GM23248 (cell line): ENCODE measurements at places on chromosomes 12 and 14. TPM values are rescaled to one million over a fixed set of nuclear protein-coding genes. Genes with fewer than 3 reads are reported as not detected.

KERA gene
- total RNA-seq, result not detected in 2 replicates

NKX2-1 gene
- not detected in 2 replicates for total RNA-seq

HOXC10 gene
- total RNA-seq, result not detected in 2 replicates

TEDC1 gene
- 8.7 and 9.8 TPM in 2 replicates for total RNA-seq

HRK gene
- total RNA-seq, result not detected in 2 replicates

TMEM132D gene
- not detected in 2 replicates for total RNA-seq

CALM1 gene
- 281 and 307 TPM in 2 replicates for total RNA-seq

BAZ2A gene
- 13.0 and 24.7 TPM in 2 replicates for total RNA-seq

ACVRL1 gene
- total RNA-seq, result 67.4 and 114 TPM in 2 replicates

KIF5A gene
- total RNA-seq, result under 0.01 and 0.11 TPM in 2 replicates

NYNRIN gene
- 3.7 and 4.4 TPM in 2 replicates for total RNA-seq

FOXN4 gene
- total RNA-seq, result not detected in 2 replicates

PTPRB gene
- total RNA-seq, result 3.9 and 4.4 TPM in 2 replicates

ALG10 gene
- 4.3 and 4.4 TPM in 2 replicates for total RNA-seq

OTOGL gene
- under 0.01 and 1.3 TPM in 2 replicates for total RNA-seq

SPRYD4 gene
- 1.8 TPM in 2 replicates for total RNA-seq

JPH4 gene
- total RNA-seq, result not detected in 2 replicates

RASSF8 gene
- 80.1 and 108 TPM in 2 replicates for total RNA-seq

PTPN21 gene
- 13.3 and 21.2 TPM in 2 replicates for total RNA-seq

DHRS2 gene
- not detected in 2 replicates for total RNA-seq

AHNAK2 gene
- 58.0 and 64.9 TPM in 2 replicates for total RNA-seq

CABP1 gene
- not detected in 2 replicates for total RNA-seq

SPIC gene
- not detected in 2 replicates for total RNA-seq

SERPINA6 gene
- total RNA-seq, result not detected in 2 replicates

FITM1 gene
- total RNA-seq, result not detected in 2 replicates

SPX gene
- total RNA-seq, result 0.63 and 1.2 TPM in 2 replicates

HOXC11 gene
- not detected in 2 replicates for total RNA-seq

CALCOCO1 gene
- total RNA-seq, result 206 and 243 TPM in 2 replicates

TCL1B gene
- total RNA-seq, result not detected in 2 replicates

KRT83 gene
- not detected in 2 replicates for total RNA-seq

C12orf60 gene
- total RNA-seq, result 1.2 and 2.3 TPM in 2 replicates

OR4K17 gene
- not detected in 2 replicates for total RNA-seq

FBXO21 gene
- 29.2 and 43.9 TPM in 2 replicates for total RNA-seq

CFAP54 gene
- total RNA-seq, result 0.32 and 2.0 TPM in 2 replicates

RNASE3 gene
- not detected in 2 replicates for total RNA-seq

NKX2-8 gene
- not detected in 2 replicates for total RNA-seq

NXPH4 gene
- 5.6 and 5.7 TPM in 2 replicates for total RNA-seq

RIPK3 gene
- total RNA-seq, result 2.2 and 5.3 TPM in 2 replicates

RFLNA gene
- total RNA-seq, result 4.6 and 4.9 TPM in 2 replicates

SLC5A8 gene
- total RNA-seq, result not detected in 2 replicates

FSCB gene
- not detected in 2 replicates for total RNA-seq

TMEM30B gene
- total RNA-seq, result 1.3 and 1.7 TPM in 2 replicates

CEBPE gene
- not detected in 2 replicates for total RNA-seq

ADAM21 gene
- 0.97 TPM in 1 of 2 replicates, not detected in the other for total RNA-seq

MIP gene
- total RNA-seq, result not detected in 2 replicates

AVPR1A gene
- total RNA-seq, result not detected in 2 replicates

USP15 gene
- 47.4 and 48.3 TPM in 2 replicates for total RNA-seq

CCDC196 gene
- not detected in 2 replicates for total RNA-seq

GPD1 gene
- 0.13 TPM in 1 of 2 replicates, not detected in the other for total RNA-seq

MIS18BP1 gene
- total RNA-seq, result 28.9 and 30.2 TPM in 2 replicates

DNAH10 gene
- 0.11 and 0.13 TPM in 2 replicates for total RNA-seq

KRT84 gene
- not detected in 2 replicates for total RNA-seq

SLC24A4 gene
- total RNA-seq, result not detected in 2 replicates

SLC2A14 gene
- not detected in 2 replicates for total RNA-seq

PTPRO gene
- 0.13 and 0.22 TPM in 2 replicates for total RNA-seq
